ENCODE measurements at places on chromosomes 11 and 22.

GRCh38 chr22:39325392-39325932, 6.0 kb upstream of the RPL3 start:
- no peak for DNase-seq

DNA sequence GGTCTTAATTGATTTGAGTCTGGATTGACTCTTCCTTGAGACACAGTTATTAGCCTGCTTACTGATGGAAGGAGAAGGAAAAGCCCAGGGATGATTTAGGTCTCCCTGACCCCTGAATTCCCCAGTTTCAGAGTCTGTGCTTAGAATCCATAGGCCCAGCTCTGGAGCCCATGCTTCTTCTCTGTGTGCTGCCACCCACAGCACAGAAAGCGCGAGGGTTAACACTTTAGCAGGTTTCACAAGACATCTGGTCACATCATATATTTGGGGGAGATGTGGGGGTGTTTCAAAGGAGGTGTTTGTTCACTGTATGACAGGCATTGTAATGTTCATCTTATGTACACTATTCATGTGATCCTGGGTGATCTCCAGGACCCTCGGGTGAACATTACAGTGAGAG, 107.0 kb downstream of the PPP6R3 start:
- DNase-seq, result no peak

GRCh38 chr11:32893093-32893342, 407 bp downstream of the QSER1 start:
- no peak for DNase-seq

DNA sequence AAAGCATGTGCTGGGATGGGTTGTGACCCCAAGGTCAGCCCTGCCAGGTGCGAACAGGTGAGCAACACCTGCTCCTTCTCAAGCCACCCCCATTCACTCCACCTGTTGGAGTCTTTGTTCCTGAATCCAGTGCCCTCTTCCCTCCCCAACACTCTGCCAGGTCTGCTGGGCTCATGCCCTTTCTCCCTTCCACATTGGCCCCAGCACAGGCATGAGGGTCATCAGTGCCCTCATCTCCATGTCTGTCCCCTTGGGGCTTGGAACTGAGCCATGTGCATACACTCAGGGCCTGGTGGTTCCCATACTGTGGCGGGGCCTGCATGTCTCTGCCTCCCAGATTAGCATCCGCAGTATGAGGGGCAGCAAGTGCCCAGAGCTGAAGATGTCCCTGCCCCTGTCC, 19.1 kb downstream of the RFPL2 start:
- DNase-seq, result no peak

GRCh38 chr11:123231256-123231655, 36.2 kb upstream of the CLMP start:
- DNase-seq, result no peak

GRCh38 chr11:119791701-119792151, 62.7 kb upstream of the NECTIN1 start:
- no peak for DNase-seq

DNA sequence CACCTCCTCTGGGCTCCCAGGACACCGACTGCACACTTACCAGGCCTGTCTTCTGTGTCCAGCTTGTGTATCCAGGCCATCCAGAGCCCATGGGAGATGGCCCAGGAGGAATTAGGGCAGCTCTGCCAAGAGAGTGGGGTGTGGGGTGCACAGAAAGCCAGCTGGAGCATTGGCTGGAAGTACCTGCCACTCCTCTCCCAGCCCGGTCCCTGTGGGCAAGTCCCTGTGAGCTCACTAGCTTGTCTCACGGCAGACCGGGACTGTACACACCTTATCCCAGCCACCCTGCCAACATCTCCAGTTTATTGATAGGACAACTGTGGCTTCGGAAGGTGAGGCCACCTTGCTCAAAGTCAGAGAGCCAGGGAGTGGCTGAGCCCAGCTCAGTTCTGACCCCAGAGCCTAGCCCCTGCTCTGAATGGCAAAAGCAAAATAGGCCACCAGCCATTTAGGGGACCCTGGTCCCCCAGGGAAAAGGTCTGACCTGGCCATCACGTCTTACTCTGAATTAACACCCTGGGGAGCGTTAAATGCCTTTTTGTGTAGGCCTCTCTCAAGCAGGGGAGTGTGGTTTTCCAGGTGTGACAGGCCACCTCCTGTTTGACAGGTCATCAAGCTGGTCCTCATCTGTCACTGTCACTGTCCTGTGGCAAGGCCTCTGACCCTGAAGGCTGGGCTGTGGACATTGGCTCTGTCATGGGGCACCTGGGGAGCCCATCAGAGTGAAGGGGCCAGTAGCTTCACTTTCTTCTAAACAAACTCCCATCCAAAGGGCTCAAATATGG, 15.1 kb downstream of the UQCR10 start:
- no peak for DNase-seq

DNA sequence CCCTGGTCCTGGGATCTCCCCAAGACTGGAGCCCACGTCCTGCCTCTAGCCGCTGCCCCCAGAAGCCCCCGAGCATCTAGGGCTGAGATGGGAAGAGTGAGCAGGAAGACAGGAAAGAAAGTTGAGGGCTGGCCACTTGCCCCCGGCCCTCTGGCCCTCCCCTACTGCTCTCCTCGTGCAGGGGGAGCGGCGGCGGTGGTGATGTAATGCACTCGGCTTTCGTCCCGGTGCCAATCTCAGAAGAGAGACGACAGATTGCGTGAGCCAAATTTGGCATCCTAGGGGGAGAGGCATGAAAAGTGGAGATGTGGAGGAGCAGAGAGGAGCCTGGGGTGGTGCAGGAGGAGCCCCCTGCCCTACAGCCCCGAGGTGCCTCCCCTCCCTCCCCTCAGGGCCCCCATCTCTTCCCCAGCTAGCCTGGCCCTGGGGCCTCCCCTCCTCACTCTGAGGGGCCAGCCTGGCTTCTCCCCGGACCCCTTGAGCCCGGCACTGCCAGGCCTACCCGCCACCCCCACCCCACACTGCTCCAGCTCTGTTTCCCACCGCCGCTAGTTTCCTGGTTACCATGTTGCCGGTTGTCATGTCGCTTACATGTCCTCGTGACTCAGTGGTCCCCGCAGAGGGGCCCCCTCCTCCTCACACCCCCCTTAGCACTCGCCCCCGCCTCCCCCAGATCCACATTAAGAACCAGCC, 2.5 kb downstream of the KCNJ4 start:
- DNase-seq, result no peak

DNA sequence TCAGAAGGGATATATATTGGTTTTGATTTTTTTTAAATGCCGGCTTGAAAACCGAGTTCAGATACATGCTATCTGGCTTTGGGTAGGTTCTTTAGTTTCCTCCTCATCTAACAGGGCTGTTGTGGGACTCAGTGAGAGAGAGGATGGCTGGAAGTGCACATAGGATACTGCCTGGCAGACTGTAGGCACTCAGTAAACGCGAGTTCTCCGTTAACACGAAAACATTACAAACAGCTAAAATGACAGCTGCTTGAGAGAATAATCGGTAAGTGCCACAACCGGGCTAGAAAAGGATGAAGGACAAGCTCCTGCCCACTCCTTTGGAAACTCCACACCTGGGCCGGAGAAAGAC, 369 bp downstream of the XRRA1 start:
- no peak for DNase-seq

DNA sequence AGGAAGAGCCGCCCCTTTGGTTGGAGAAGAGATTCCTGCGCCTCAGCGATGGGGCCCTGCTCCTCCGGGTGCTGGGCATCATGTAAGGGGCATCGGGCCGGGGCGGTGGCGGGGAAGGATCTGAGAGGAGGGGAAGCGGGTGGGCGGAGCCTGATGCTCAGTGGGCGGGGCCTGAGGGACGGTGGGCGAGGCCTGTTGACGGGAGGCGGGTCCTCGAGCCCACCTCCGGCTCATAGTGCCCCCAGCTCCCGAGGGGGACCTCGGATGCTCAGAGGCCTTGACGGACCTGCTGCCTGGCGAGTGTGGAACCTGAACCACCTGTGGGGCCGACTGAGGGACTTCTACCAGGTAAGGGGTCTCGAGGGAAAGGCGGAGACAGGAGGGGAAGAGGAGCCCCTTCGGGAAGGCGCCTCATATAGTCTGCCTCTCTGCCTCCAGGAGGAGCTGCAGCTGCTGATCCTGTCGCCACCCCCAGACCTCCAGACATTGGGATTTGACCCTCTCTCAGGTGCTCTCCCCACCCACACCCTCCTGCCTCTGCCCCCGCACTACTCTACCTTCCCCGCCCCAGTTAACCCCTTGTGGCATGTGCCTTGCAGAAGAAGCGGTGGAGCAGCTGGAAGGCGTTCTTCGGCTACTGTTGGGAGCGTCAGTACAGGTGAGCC, 799 bp downstream of the CCDC88B start:
- DNase-seq, result no peak

DNA sequence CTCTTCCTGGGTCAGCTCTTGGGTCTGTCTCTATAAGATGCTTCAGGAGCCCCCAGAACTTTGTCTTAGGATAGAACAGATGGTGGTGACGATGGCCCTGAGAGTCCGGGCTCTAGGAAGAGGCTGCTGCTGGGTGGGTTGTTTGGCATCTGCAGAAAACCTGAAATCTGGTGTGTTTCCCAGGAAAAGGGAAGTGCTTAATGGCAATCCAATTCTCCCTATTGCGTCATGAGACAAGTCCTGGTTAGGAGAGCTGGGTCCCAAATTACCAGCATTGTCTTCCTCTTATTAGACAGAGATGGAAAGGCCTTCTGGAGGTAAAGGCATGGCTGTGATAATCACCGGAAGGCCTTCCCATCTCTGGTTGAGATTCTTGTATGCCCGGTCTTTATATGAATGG, 48.9 kb upstream of the GRAMD1B start:
- DNase-seq, result no peak

GRCh38 chr11:104962852-104963251, 5.5 kb downstream of the CASP4 start:
- no peak for DNase-seq

DNA sequence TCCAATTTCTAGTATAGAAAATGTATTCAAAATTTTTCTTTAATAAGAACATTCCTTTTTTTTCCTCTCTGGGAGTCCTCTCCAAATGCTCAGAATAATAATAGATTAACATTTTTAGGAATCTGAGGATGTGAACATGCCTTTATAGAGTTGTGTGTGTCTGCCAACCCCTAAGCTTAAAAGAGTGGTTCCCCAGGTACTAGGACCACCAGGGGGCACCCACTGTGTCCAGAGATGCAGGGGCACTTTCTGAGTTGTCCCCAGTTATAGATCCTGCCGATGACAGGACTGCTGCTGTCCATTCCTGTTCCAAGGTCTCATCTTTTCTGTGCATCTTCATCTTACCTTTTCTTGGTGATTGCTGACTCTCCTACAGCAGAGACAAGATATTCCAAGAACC, 27.0 kb upstream of the MICAL2 start:
- DNase-seq, result no peak

DNA sequence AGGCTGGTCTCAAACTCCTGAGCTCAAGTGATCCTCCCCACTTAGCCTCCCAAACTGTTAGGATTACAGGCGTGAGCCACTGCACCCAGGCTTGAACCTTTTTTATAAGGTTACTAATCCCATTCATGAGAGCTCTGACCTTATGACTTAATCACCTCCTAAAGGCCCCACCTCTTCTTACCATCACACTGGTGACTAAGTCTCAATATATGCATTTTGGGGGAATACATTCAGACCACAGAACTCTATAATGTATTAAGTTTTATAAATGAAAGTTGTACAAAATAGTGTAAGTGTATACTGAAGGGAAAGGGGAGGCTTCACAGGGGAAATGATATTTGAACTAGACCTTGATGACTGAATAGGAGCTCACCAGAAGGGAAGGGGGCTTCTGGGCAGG, 28.4 kb upstream of the RBFOX2 start:
- no peak for DNase-seq

DNA sequence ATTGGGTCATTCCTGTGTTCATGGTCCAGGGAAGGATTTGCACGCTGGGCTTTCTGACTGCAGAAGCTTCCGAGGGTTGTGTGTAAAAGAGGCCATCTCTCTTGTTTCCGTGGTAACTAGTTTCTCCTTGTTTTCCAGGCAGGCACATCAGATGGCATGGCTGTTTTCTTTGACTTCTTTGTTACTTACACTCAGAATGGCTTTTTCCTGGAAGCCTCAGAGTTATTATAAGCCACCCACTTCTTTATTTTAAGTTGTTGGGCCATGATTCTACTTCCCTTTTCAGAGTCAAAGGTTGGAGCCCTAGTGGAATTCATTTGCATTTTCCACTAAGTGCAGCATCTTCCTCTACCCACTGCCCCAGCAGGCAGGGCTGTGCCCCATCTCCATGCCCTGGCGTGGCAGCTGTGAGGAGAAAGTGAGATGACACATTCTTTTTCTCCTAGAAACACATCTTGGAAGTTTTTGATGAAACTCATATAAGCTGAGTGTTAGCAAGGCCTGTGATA, 94.9 kb downstream of the PRR5L start:
- no peak for DNase-seq

Data from C1 segment of cervical spinal cord (tissue), 14 donors.